ENCODE measurements at places on chromosomes 16 and 17.

DNA sequence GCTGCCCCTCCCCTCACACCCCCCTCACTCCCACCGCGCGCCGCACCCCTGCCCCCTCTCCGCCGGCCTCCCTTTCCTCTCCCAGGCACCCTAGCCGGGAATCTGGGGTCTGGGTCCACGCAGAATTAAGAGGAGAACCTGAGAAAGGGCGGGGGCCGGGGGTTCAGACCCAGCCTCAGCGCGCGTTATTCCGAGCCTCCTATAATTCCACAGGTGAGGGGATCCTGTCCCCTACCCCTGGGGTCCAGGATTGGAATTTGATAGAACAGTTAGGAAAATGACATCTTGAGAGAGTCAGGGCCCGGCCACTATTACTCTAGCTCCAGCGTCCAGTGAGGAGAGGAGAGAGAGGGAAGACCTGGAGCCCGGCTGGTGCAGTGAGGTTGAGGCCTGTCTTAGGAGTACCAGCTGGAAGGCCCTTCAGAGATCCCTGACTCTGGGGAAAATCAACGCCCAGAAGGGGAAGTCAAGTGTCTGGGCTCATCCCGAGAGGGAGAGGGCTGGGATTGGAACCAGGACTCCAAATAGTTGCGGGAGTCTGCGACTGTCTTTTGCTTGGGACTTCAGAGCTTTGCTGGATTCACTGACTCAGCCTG, 17.3 kb downstream of the GRB7 start:
- DNase-seq = no peak

DNA sequence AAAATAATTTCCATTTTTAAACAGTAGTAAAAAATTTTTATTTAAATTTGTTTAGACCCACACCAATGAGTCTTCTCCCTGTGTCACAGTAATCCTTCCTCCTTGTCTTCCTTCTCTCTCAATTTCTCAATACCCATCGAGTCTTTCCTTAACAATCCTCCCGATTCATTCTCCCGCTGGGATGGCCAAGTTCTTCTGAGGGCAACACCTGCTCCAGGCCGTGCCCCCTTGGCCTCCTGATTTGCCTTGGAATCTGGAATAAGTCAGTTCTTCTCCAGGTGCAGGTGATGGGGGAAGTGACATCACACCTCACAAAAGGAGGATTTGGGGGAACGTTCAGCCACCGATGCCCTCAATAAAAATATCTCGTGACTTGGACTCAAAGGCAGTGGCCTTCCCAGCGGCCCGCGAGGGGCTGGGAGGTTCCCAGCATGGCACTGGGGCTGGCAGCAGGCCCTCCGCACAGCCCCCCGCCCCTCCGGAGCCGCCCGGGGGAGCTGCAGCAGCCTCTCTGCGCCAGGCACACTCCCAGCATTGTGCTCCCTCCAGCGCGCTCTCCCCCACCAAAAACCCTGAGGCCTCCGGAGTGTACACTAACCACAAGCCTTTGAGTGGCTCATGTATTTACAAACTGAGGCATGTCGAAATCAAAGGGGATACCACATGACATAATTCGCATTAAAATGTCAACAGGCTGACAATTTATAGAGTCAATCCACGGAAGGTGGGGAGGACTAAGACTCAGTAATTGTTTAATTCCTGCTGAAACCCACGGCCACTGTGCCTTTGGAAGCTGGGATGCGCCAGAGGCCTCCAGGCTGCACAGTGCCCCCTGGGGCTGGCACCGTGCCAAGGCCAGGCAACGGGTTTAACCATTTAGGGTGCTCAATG, 120.5 kb downstream of the ZFHX3 start:
- peak; percentile 78 for DNase-seq

GRCh38 chr16:89191033-89191900, 9.1 kb downstream of the SLC22A31 start:
- no peak for DNase-seq

- no peak for DNase-seq
Observed at GRCh38 chr16:64417711-64418227, 704.1 kb downstream of the CDH11 start.

- peak; percentile 47 for DNase-seq
Observed at GRCh38 chr17:59378675-59379074, 47.2 kb downstream of the YPEL2 start.

- DNase-seq = no peak
Observed at GRCh38 chr17:29074488-29074887, 31.5 kb downstream of the PIPOX start.

- no peak for DNase-seq
Observed at GRCh38 chr17:67569015-67569451, 148.7 kb upstream of the NOL11 start.

GRCh38 chr17:28385037-28385400, 13.5 kb downstream of the SARM1 start:
- DNase-seq = no peak

DNA sequence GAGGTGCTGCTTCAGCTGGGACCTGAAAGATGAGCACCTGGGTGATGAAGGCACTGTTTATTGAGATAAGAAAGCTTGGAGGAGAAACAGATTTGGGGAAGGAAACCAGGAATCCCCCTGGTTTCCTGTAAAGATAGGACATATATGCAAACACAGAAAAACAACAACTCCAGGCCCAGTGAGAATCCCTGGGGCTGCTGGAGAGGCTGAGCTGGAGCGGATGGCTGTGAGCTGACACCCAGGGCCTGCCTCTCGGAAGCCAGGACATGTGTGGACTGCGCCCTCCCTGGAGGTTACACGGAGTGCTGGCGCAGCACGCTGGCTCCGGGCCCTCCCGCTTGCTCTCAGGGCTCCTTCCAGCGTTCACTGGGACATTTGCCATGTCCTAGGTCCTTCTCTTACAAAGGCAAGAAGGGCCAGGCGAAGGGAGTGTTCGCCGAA, 57.5 kb downstream of the CYB5B start:
- no peak for DNase-seq

DNA sequence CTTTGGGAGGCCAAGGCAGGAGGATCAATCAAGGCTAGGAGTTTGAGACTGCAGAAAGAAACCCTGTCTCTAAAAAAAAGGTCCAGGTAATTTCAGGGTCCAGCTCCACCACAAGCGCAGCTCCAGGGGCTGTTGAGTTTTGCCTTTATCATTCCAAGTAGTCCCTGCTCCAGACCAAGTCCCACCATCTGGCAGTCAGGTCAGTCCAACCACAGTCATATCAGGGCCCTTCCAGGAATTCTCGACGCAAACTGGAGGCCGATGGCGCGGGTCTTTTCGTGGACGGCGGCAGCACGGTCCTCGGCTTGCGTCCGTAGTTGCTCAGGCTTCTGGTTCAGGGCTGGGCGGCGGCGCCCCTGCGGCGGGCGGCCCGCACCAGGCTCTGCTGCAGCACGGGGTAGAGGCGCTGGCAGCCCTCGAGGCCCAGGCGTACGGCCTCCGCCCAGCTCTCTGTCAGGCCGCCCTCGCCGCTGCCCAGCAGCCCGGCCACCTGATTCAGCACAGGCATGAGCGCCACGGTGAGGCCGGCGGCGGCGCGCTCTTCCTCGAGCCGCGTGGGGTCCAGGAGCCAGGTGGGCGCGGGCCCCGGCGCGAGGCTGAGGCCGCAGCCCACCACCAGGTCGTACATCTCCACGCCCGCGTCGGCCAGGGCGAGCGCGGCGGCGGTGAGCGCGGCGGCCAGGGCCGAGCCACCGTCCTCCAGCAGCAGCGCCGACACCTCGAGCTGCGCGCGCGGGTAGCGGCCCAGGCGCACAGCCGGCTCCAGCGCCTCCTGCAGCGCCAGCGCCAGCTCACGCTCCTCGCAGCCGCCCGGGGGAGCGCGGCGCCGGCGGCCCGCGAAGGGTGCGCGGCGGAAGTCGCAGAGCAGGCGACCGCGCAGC, 752 bp downstream of the EXOSC6 start:
- DNase-seq = no peak

DNA sequence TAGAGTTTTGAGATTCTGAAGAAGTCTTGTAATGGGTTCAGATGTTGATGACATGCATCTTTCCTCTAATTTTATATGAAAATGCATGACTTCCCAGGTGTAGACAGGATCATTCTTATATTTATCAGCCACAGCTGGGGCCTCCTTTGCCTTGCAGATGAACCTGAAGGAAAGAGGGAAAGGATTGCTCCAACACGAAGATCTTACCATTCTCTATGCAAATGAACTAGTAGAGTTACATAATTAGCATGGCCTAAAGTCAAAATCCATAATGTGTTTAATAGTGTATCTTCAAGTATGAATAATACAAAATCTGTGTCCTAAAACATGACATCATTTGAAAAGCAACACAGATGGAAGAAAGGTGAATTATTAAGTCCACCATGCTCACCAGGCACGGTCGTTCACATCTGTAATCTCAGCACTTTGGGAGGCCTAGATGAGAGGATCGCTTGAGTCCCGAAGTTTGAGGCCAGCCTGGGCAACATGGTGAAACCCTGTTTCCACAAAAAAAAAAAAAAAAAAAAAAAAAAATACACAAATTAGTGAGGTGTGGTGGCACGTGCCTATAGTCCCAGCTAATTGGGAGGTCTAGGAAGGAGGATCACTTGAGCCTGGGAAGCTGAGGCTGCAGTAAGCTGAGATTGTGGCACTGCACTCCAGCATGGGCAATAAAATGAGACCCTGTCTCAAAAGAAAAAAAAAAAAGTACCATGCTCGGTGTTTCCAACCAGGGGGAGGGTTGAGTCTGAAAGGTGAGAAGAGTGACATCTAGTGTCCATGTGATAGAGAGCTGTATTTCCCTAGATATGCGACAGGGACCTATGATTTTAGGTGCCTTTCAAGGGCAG, 6.3 kb downstream of the VWA3A start:
- DNase-seq = no peak

GRCh38 chr17:1625581-1625980, 3.1 kb downstream of the SLC43A2 start:
- DNase-seq = no peak

- DNase-seq = no peak
Observed at GRCh38 chr17:71530248-71530647, 590.6 kb upstream of the SOX9 start.

- no peak for DNase-seq
Observed at GRCh38 chr17:31512796-31513195, 121.3 kb downstream of the RAB11FIP4 start.

DNA sequence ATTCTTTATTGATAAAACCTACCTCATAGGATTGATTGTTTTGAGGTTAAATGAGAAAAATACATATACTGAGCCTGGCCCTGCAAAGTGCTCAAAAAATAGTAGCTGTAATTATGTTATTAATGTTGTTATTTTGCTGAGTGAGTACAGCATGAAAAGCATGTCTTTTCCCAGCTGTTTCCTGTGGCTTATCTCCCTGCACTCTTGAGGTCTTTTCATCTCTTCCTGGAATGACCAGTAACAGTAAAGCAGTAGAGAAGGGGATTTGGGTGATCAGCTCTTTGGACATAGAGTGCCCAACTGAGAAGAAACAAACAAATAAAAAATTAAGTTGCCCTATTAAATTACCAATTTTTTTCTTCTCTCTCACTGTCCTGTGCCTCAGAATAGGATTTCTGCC, 53.7 kb downstream of the NFAT5 start:
- DNase-seq = no peak

GRCh38 chr17:57902117-57902799, 52.4 kb upstream of the MRPS23 start:
- DNase-seq = no peak

- no peak for DNase-seq
Observed at GRCh38 chr16:49834531-49835151, 21.3 kb downstream of the ZNF423 start.

DNA sequence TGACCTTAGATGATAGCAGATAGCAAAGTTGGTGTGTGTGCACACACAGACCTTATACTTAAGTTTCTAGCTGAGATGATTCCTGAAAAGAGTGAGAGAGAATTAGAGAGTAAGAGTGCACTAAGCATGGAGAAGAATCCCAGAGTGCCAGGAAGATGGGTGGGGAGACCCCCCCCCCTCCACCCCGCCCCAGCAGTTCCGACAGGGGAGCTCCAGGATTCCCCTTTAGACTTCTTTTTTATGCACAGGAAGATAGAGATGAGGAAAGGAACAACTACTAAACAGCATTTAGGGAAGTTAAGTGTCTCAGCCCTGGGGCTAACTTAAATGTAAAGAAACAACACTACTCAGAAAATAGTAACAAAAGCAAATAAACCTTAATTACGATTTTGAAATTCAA, 878.0 kb upstream of the GOT2 start:
- DNase-seq = no peak

GRCh38 chr17:63517825-63518534, 5.2 kb upstream of the KCNH6 start:
- no peak for DNase-seq

- DNase-seq = no peak
Observed at GRCh38 chr17:79671085-79671694, 59.6 kb upstream of the ENPP7 start.

DNA sequence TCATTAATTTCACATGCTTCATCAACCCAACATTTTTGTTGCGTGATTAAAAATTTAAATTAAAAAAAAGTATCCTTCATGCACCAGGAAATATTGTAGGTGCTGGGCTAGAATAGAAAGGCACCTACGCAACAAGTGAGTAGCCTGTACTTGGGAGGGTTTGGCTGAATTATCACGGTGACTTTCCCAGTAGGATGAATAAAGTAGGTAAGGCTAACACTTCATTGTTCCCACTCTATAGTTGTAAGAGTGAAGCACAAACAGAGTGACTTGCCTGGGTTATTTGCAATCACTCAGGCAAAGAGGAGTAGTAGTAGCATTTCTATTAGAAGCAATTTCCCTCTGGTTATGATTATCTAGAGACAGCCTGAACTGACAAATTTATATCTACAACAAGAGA, 62.5 kb downstream of the DNAH3 start:
- no peak for DNase-seq

- DNase-seq = no peak
Observed at GRCh38 chr16:50367777-50368409, 895 bp downstream of the BRD7 start.

- DNase-seq = no peak
Observed at GRCh38 chr17:45144199-45145034, 3.9 kb upstream of the HEXIM1 start.

DNA sequence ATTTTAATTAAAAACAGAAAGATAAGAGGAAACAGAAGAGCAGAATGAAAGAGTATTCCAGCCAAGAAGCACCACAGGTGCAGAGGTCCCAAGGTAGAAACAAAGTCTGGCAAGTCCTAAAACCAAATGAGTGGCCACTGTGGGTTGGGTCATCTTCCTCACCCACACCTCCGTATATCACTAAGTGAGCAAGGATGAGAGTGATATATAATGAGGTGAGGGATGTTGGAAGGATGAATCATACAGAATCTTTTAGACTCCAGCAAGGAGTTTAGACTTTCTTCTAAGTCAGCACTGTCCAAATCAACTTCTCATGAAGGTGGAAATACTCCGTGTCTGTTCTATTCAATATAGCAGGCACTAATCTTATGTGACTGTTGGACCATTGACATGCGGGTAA, 70.8 kb downstream of the SHISA9 start:
- DNase-seq = no peak

DNA sequence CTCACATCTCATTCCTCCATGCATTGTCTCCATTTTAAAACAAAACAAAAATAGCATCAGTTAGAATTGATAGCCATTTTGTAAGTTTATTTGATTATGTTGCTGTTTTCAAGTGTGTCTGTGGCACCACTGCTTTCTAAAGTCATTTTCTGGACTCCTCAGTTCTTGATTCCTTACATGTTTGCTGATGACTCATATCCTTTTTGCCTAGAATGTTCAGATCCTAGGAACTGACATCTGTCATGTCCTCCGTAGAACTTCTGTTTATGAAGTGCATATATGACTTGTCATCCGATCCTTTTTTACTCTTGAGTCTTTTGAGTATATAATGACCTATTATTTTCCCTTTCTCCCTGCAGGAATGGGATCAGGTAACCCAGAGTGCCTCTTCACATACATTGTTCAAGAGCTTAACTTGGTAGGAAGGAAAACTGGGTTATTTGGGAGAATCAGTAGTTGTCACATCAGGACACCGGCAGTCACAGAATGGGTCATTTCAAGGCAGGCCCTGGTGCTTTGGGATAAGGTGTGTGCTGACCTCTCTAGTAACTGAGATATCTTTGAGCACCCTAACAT, 69.2 kb downstream of the MAP2K4 start:
- DNase-seq = peak; percentile 30
